IMR-90 (cell line): ENCODE measurements at places on chromosomes 6 and 20.

GRCh38 chr6:29183594-29183993 lies 12.9 kb downstream of the OR2J2 start:
- no peak for DNase-seq

DNA sequence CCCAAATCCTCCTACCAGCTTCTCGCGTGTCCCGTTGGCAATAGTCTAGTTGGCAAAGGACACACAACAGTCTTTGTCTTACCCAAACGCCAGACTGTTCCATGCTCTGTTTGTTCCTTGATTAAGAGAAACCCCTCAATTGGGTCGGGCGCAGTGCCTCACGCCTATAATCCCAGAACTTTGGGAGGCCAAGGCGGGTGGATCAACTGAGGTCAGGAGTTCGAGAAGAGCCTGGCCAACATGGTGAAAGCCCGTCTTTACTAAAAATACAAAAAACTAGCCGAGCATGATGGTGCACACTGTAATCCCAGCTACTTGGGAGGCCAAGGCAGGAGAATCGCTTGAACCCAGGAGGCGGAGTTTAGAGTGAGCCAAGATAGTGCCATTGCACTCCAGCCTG lies 153.7 kb downstream of the GRM4 start:
- no peak for DNase-seq

DNA sequence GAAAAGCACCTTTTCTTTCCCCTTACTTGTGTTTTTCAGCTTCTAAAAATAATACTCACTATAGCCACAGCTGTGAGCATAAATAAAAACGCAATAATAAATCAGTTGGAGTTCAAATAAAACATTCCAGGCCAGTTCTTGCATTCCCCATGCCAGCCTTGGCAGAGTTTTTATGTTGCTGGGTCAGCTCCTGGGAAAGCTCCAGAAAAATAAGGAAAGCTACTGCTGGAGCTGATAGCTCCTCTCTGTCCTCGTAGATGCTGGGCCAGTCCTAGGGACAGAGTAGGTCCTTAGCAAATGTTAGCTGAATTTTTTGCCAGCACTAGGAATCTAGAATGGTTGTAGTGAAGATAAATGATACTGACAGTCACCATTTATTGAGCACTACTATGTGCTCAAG lies 389.0 kb upstream of the SYNCRIP start:
- no peak for DNase-seq

- no peak for DNase-seq
These were observed 3.1 kb downstream of the NTSR1 start for GRCh38 chr20:62711703-62712101.

- DNase-seq = peak; percentile 12
These were observed 10.2 kb upstream of the KIF16B start for GRCh38 chr20:16583474-16583873.

DNA sequence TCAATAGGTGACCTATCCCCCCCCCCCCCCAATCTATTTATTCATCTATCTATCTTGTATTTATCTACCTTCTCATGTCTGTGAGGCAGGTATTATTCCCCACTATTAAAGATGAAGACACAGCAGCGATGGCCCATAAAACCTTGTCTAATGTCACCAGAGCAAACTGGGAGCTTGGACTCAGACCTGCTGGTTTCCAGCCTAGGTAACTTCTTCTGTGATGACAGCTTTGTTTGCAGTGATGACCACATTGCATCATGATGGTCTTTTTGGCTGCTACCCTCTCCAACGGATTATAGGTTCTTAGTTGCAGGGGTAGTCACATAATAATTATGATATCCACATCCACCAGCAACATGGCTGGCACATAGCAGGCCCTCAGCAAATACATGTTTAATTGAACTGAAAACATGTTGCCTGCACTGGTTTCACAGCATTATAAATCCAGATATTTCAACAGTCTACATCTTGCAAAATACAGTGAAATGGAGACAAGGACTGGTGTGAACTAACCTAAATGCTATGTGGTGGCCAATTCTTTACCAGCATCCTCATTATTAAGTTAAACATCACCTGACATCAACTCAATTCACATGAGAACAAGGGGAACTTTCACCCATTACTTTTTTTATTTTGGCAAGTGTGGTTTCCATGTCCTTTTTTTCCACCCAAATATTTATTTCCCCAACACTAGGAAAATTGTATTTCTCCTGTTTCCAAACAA lies 712.5 kb upstream of the NRSN1 start:
- DNase-seq = peak; percentile 66
